Stimulated activated CD4-positive, alpha-beta T cell treated with anti-CD3 and anti-CD28 coated beads, Interleukin-1b, Interleukin-23, amount 100 ng/mL, for 4 hours (primary cell): ENCODE measurements at places on chromosomes 6 and 20.

GRCh38 chr6:117267054-117267347 is 1.6 kb downstream of the VGLL2 start:
- DNase-seq, result no peak

GRCh38 chr6:31723245-31723979 is at the start of gene MPIG6B:
Gene MPIG6B (plus strand): TSS chr6:31723373. CDS start chr6:31723384, 11 bp downstream.
- DNase-seq, result no peak

GRCh38 chr6:70973604-70974003 is 16.7 kb upstream of the B3GAT2 start:
- DNase-seq, result no peak

DNA sequence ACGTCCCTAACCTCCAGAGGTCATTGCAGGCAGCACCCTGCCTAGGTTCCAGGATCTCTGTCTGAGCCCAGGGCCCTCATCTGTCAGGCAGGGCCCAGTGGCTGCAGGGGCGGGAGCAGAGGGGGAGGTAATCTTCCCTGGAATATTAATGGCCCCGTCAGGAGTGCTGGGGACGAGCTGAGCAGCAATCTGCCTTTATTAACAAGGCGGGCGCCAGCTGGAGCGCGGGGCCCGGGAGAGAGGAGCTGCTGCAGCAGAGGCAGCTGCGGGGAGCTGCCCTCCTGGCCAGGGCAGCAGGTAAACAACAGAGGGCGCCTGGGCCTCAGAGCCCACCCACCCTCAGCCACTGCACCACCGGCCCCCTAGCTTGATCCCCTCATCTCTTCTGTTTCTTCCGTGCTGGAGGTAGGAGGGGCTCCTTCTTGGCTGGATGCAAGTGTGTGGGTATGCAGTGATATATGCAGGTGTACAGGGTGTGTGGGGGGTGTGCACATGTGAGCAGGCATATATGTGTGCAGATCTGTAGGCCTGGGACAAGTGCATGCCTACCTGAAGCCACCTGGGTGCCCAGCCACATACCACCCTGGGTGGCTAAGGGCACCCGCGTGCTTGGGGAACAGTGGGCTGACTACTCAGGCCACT is 131.8 kb upstream of the MLN start:
- DNase-seq, result no peak

- DNase-seq, result no peak
These were observed 46.1 kb upstream of the TULP4 start for GRCh38 chr6:158266131-158266530.

DNA sequence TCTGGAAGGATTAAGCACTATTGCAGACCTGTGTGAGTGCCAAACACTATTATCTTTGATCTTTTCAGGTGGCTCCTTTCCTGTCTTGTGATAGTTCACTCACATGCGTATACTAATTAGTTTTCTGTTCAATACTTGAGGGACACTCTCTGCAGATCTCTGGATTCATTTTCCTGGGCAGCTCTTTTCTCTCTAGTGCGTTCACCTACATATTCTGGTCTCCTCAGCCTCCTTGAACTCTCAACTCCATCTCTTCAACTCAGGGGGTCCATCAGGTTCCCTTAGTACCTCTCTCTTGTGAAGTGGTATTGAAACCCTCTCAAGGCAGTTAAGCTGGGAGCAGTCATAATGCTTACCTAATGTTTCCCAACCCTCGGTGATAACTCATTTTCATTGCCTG is 1218.1 kb upstream of the MAP3K7 start:
- no peak for DNase-seq

GRCh38 chr20:47885909-47886453 is 100.7 kb upstream of the SULF2 start:
- no peak for DNase-seq

DNA sequence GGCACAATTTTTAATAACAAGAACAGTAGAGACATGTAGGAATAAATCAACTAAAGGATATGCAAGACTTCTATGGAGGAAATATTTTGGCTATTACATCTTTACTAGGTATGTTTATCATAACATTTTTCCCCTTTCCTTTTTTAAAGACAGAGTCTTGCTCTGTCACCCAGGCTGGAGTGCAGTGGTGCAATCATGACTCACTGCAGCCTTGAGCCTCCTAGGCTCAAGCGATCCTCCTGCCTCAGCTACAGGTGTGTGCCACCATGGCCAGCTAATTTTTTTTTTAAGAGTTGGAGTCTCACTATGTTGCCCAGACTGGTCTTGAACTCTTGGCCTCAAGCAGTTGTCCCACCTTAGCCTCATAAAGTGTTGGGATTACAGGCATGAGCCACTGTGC is 37.0 kb downstream of the AKAP7 start:
- DNase-seq, result no peak

GRCh38 chr6:121260651-121261102 is 73.6 kb downstream of the TBC1D32 start:
- no peak for DNase-seq

DNA sequence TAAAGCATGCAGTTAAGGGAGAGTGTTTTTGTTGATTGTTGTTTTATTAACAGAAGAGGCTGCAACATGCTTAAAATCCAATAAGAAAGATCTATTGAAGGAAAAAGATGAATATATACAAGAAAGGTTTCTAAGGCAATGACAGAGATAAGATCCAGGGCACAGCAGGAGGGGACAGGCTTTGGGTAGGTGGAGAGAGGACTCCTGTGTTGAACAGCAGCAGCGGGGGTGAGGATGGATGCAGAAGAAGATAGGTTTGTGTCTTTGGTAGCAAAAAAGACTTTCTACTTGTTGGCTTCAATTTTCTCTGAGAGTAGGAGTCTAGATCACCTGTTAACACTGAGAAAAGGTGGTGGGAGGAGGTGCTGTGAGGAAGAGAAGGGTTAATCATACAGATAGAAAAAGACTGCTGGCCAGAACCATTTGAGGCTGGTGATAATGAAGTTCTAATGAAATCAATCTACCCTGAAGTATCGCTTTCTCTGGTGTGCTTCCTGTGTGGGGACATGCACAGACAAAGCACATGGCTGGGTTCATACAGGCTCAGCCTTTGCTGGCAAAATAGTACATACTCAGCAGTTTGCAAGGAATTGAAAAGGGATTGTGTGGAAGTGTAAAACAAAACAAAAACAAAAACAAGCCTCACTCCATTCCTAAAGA is 17.2 kb upstream of the DST start:
- no peak for DNase-seq

- DNase-seq, result no peak
These were observed 5.5 kb downstream of the TRAF3IP2 start for GRCh38 chr6:111600154-111600553.

DNA sequence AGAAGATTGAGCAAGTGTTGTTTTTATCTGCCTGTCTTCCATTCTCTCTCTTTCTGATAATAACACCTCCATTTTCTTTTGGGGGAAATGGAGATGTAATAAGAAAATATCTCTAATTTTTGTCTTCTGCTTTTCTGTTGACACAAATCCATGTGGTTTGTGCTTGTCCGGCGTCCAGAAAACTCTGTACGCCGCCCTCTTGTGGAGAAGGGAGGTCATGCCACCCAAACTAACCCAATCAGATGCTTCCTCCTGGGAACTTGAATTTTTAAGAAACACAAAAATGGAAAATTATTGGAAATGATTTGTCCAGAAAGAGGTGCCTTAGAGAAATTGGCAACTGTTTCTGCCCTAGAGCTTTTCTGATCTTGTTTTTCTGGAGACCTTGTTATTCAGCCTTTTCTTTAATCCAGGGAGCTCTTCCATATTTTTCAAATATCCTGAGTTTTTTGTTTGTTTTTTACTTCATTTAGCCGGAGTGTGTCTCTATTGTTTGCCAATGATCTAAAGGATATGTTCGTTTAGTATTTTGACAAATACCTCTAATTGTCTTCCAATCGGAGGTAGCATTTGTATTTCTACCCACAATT is 17.8 kb upstream of the FNDC1 start:
- peak; percentile 20 for DNase-seq

DNA sequence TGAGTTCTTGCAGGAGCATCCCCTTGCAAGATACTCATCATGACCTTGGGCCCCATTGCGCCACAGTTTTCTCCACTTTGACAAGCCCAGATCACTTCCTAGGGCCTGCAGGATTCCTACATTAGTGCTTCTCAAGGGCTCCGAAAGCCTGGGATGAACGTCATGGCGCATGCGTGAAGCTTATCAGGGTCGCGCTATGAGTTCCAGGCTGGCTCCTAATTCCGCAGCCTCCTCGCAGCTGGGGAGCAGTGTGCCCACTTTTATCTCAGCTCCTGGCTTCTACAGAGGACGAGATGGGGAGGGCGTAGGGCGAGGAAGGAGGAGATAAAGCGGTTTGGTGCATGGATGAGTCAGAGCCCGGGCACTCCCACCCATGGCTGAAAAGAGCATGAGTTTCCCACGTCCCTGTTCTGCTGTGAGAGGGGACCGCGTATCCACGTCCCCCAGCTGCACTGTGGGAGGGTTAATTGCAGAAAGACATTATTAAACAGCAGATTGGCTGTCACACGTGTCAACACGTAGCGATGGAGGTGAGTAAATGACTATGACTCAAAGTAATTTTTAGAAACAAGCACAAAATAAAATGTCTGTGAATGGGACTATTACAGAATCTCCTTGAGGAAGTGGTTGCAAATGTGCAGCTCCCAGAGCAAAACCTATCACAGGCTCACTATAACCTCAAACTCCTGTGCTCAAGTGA is 72.9 kb upstream of the DSP start:
- DNase-seq, result no peak

DNA sequence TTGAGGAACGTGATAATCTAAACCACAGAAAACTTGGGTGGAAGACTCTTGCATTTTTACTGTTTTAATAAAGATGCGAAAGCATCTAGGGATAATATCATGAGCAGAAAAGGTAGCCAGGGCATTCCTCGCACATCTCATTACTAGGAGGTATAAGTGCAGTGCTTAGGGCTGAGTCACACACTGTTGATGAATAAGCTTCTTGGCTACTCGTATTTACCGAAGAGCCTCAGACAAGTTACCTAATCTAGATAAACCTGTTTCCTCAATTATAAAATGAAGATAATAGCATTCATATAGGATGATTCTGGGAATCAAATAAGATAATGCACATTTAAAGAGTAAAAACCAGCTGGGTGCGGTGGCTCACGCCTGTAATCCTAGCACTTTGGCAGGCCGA is 780 bp upstream of the KIAA0319 start:
- DNase-seq, result no peak

DNA sequence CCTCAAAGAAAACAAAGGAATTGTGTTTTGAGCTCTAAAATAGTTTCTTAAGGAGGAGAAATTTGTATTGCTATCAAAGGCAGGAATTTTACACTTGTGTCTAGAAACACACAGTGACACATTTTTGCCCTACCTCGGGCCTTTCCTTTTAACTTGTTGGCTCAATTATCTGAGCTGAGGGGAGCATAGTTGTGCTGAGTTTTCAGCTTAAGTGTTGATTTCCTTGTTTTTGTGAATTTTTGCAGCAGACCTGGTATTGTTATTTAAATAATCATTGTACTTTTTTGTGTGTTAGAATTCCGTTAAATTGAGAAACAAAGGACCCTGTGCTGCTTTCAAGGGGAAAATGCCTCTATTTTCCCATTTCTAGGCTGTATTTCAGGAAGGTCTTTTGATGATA is 249.7 kb downstream of the CD83 start:
- no peak for DNase-seq

DNA sequence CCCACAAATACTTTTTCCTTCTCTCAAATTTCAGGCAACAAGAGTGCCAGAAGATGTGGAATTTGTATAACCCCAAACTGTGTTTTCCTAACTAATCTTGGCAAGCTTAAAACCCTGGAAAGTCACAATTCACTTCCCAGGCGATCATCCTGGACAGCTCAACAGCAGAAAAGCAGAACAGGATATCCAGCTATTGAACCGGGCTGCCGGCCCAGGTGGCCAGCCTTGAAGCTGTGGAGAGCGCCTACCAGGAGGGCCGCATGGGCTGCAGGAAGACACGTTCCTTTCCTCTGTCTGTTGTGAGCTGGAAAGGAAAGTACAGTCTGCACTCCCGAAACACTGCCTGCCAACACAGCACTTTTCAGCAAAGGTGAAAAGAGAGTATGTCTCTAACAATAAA is 719.7 kb upstream of the MARCKS start:
- no peak for DNase-seq

GRCh38 chr20:1576641-1577040 is 19.1 kb upstream of the SIRPD start:
- DNase-seq, result no peak

- DNase-seq, result no peak
These were observed 3.7 kb downstream of the FAM162B start for GRCh38 chr6:116761779-116762178.

- DNase-seq, result no peak
These were observed 121.9 kb downstream of the GJA1 start for GRCh38 chr6:121557146-121557940.

DNA sequence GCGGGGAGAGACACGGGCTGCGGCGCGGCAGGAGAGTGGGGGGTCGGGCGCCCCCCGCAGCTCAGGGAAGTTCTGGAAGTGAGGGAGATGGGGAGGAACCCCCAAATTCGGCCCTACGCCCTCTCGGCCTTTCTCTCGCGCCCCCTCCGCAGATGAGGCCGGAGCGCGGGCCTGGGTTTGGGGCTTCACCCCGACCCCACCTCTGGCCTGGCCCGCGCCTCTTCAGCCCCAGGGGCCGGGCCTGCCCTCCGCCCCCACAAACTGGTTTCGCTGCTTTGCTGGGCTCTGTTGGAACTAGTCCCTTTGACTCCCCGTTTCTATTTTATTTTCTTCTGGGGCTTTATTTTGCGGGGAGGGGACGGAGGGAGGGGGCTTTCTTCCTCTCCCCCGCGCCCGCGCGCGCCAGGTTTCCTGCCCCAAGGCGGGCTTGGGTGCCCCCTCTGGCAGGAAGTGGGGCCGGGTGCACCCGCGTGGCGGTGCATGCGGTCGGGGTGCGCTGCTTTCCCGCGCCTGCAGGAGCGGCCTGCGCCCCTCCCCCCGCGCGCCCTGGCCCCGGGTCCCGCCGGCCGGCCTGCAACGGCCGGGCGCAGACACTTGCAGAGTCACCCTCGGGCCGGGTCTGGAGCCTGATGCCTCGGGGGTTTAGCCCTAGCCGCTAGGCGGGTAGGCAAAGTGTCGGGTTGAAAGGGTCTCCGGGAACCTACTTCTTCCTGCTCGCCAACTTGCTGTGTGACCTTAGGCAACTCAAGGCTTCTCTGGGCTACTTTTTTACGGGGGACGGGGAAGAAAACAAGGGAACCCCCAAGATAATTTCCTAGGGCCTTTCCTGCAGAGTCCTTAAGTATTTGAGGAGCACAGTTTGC is 1.3 kb downstream of the HMGA1 start:
- DNase-seq, result peak; percentile 65

- DNase-seq, result no peak
These were observed 94.2 kb downstream of the UTRN start for GRCh38 chr6:144379356-144379755.

- DNase-seq, result no peak
These were observed 65.0 kb upstream of the PCSK2 start for GRCh38 chr20:17161673-17162481.
